ENCODE measurements at places on chromosomes 16 and 17.

DNA sequence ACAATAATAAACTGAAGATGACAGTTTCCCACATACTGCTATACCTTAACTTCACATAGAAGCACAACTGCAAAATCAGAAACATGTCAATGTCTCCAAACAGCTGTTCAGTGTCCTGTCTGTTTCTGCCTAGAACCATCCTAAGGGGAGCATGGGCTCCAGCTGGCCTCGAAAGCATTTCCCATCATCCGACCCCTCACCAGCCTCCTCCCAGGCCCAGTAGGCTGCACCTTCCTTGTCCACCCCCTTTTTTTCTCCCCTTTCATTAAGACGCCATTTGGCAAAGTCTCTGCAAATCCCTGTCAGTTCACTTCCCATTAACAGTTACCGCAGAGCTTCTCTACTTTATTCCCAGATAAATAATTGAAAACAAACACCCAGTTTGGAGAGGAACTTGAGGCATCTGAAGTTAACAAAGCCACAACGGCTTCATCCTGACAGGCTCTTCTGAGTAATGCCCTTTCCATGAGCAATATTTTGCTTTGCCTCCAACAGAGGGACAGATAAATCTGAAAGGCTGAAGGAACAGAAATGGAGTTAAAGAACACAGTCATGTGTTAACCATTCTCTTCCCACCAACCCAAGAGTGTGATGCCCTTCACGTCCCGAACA is 65.3 kb downstream of the SLC39A11 start:
- no peak for DNase-seq

DNA sequence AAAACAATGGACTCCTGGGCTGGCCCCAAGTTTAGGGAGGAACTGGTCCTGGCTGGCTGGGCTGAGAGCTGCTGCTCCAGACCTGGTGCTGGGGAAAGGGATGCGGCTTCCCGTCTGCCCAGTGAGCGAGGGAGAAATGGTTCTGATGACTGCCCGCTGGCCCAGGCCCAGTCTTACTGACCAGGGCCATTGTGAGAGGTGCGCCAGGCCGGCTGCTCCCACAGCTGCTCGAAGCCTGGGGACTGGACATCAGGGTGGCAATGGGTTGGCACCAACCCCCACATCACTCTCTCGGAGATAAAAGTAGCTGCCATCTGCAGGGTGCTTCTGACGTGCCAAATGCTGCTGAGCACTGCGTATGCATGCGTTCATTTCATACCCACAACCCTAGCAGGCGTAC is 53.2 kb downstream of the IRF8 start:
- no peak for DNase-seq

DNA sequence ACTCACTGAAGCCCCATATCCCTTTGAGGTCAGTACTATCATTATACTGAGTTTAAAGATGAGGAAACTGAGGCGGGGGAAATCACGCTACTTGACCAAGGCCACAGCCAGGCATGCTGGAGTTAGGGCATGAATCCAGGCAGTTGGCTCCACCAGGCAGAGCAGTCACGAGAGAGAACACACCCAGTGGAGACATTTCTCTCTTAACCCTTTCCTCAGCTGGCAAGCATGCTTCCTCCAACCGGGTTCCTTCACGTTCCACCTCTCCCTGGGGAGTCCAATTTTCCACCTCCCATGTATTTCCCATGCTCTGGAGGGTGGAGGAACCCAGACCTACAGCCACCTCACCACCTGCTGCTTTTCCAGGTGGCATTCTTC is 32.8 kb downstream of the VAC14 start:
- no peak for DNase-seq

DNA sequence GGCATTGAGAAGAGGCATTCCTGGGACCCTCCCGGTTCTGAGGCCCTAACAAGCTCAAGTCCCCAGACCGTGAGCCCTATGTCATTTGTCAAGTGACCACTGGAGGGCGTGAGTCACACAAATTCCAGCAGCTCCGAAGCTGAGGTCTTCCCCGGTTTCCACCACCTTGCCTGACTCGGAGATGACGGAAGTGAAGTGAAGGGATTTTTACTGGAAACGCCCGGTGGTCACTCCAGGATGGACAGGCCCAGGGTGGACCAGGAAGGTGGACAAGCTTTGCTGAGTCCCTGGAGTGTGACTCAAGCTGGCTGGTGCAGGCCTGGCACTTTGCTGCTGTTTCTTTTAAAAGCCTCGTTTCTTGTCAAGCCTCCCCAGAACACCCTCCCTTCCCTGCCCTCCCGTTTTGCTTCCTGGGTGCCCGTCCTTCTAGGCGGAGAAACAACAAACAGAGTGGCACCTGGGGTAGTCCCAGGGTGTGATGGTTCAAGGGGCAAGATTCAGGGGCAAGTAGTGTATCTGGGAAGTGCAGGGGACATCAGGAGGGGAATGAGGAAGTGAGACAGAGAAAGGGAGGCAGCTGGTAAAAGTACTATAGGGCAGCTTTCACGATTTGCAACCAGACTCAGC is 5.3 kb upstream of the NOS2 start:
- DNase-seq, result peak; percentile 85

DNA sequence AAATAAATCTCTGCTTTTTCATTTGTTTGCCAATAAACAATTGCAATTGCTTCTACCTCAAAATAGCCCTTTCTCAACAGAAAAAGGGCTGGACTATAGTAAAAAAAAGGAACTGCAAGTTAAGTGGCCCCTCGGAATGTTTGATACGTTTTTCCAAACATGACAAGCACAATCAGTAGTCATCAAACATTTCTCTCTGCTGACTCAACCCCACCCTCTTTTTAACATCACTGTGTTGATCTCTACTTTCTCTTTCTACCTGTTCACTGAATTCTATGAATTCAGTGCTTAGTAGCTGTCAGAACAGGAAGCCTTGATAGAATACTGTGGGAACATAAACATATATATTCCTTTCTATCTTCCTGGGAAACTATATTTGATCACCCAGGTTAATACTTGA is 116.5 kb upstream of the AXIN2 start:
- DNase-seq, result no peak

- no peak for DNase-seq
Observed at GRCh38 chr16:54398986-54399385, 112.4 kb upstream of the IRX3 start.

DNA sequence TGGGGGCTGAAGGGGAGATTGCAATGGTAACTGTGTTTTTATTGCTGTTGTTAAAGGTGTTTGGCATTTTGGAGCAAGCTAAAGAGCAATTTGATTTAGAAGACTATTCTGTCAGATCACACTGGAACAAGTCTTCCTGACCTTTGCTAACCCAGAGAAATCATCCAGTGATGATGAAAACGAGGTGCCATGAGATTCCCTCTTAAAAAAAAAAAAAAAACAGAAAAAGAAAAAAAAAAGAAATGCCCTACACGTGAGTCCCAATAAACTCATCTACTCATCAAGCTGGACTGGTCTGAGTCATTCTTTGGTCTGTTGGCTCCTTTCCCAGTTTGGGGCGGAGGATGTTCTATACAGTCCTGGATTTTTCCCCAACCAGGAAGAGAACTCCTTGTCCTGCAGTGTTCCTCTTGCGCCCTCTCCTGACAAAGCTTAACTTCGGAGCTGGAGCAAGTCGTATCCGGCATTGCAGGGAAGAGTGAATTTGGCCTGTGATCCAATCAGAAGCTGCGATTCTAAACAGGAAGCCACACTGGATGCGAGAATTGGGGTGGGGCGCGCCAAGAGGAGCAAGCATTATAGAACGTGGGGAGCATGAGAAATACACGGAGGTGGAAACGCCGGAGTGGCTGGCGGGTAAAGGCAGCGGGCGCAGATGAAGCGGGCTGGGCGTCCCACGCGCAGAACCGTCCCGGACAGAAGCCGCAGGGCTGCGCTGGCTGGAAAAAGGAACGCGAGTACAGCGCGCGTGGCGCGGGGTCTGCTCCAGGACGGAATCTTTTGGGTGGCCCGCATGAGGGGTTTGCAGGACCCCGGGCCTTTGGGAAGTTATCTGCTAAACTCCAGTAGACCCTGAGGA is 22.4 kb upstream of the CRYM start:
- peak; percentile 99 for DNase-seq

DNA sequence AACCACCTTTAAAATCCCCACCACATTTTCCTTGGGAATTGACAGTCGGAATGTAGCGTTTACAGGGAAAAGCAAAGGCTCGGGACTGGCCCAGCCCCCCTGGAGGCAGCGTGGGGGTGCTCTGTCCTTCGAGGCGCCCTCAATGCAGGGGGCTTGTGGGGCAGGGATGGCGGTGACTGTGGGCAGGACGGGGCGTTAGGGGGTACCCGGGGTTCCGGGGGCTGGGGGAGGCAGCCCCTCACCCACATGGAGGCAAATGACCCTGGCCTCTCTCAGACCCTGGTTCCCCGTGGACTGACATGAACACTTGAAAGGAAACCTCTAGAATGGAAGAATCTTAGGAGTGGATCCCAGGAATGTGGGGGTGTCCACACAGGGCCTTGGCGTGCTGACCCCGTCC is 78.4 kb upstream of the GNG13 start:
- DNase-seq, result no peak

DNA sequence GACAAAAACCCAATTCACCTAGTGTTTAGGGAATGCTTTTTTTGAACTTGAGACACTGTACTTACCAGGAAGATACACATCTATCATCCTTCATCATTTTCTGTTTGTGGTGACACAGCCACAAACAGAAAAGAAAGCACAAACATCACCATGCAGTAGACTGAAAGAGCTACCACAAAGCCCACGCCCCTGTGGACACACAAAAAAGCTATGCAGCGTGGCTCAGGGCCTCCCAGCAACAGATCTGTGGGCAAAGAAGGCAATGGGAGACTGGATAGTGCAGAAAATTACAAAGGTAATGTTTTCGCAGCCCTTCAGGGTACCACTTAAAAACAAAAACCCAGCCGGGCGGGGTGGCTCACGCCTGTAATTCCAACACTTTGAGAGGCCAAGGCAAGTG is 9.6 kb downstream of the COTL1 start:
- DNase-seq, result peak; percentile 23

GRCh38 chr17:69732272-69732918 is 317.9 kb downstream of the MAP2K6 start:
- DNase-seq, result no peak

DNA sequence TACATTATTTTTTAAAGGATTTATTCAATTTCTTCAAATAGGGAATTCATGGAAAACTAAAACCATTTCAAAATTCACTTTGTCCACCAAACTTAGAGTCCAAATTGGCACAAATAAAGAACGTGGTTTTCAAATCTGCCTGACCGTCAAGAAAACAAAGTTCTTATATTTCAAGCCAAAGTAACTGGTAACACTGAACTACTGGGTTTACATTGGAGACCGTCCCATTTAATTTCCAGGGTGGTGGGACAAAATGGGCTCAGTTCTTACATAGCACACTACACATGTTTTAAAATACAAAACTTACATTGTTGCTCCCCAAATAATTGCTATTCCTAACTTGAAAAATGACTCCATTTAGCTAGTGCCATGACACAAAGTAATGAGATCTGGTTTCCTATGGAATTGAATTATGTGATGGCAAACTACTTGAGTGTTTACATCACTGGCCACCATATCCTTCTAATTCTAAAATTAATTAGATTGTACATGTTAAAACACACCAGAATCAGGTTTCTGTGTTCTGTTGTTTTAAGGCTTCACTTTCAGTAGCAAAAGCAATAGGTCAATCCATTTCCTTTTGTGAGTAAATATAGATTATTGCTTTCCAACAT is 6.5 kb downstream of the PSME3IP1 start:
- DNase-seq, result no peak

- no peak for DNase-seq
Observed at GRCh38 chr17:40178660-40179059, 1.4 kb downstream of the RAPGEFL1 start.

DNA sequence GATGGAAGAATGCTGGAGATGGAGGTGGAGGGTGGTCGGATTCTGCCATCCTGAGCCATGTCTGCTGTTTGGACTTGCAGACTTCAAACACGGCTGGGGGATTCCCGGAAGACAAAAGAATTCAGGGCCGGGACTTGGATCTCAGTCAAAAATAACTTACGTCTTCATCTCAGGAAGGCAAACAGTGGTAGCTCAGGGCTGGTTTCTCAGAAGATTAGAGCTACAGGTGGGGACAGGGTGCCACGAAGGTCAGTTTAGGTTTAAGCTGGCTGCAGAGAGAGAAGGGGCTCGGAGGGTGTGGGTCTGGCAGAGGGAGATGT is 4.3 kb upstream of the RHBDL3 start:
- DNase-seq, result no peak

DNA sequence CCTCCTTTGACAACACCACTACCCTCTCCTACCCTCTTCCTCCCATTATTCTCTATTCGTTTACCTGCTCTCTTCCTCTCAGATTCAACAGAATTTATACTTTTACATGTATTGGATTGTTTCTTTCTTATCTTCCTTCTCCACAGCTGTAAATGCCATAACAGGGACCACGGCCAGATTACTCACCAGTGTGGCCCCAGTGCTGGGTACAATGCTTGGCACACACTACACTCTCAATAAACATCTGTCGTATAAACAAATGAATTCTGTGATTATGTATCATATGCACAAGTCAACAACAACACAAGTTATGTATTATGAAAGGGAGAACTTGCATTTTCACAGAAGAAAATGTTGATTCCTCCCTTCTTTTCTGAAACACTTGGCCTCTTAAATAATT is 20.0 kb downstream of the AARSD1 start:
- no peak for DNase-seq

DNA sequence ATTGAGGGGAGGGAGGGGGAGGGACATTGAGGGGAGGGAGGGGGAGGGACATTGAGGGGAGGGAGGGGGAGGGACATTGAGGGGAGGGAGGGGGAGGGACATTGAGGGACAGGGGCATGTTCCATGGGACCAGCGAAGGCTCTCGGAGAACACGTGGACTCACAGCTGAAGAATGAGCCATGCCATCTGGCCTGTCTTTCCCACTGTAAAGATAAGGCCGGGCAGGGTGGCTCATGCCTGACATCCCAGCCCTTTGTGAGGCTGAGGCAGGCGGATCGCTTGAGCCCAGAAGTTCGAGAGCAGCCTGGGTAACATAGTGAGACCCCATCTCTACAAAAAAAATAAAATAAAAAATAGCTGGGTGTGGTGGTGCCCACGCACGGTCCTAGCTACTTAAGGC is 32.5 kb downstream of the RPH3AL start:
- no peak for DNase-seq

- DNase-seq, result no peak
Observed at GRCh38 chr17:9032151-9032550, 10.8 kb downstream of the NTN1 start.

DNA sequence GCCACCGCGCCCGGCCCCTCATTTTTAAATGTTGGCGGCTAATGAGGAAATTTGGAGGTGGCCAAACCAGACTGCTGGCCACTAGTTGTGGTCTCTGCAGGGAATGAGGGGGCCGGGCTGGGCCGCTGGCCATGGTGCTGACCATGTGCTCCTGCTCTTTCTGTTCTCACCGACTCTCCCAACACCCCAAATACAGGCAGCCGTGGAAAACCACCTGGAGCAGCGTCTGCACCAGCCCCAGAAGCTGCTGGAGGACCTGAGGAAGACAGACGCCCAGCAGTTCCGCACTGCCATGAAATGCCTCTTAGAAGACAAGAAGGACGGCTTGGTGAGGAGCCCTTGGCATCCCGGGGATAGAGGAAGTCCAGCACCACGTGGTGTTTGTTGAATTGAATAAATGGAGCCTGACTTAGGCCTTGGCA is 21.3 kb downstream of the OTOA start:
- no peak for DNase-seq

- no peak for DNase-seq
Observed at GRCh38 chr17:6135236-6135635, 65.1 kb downstream of the WSCD1 start.

GRCh38 chr16:9258423-9259051 is 167.1 kb downstream of the HAPSTR1 start:
- peak; percentile 24 for DNase-seq
